ENCODE measurements at places on chromosomes 5 and 9. TPM values are rescaled to one million over a fixed set of nuclear protein-coding genes. Genes with fewer than 3 reads are reported as not detected.

The PIP5K1B gene
- 2.0 TPM for total RNA-seq

The HTR4 gene
- total RNA-seq = not detected

The TRPM6 gene
- total RNA-seq = 0.20 TPM

DNA sequence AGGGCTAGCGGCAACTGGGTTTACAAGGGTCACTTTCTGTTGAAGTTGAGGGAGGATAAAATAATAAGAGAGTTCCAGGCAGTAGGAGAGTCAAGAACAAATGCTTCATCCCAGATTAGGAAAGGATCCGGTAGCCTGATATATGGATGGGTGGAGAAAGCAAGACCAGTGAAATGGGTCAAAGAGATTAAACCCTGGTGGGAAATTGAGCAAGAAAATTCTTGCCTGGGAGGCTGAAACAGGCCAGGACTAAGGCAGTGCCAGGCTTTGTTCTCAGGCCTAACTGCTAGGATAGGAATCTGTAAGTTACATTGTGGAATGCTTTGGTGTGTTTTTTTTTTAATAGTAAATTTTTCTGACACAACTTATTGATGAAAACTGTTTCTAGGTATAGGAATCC, 257.4 kb upstream of the RFX3 start:
- peak overlapping the region; percentile 30 for H3K27ac ChIP-seq
- H3K4me3 ChIP-seq = no peak overlapping the region
- no peak for DNase-seq
- no peaks in the 10 kb centered on the region for H3K36me3 ChIP-seq
- H3K4me1 ChIP-seq = no peaks in the 10 kb centered on the region

DNA sequence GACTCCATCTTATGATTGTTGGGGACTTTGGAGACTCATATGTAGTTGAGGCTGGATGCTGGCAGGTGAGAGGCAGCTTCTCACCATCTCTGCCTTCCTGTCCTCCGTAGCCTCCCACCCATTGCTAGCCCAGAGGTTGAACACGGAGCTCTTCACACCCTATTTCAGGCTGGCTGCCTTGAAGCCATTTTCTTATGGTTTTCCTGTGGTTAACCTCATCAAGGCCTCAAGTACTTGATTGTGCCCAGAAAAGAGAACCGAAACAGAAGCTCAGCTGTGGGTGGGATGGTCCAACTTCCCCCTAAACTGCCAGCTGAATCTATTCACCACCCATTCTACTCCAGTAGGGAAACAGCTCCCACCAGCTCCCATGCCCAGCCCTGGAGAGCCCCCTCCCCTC, 102.9 kb downstream of the LIFR start:
- no peak overlapping the region for H3K4me3 ChIP-seq
- no peak for DNase-seq
- H3K4me1 ChIP-seq = no peaks in the 10 kb centered on the region
- H3K36me3 ChIP-seq = no peaks in the 10 kb centered on the region

- H3K27me3 ChIP-seq = peaks cover 6% of the 10 kb centered on the region
- H3K4me3 ChIP-seq = no peak overlapping the region
- H3K27ac ChIP-seq = no peak overlapping the region
- no peaks in the 10 kb centered on the region for H3K36me3 ChIP-seq
Observed at GRCh38 chr5:176578391-176578808, 29.3 kb downstream of the CDHR2 start.

DNA sequence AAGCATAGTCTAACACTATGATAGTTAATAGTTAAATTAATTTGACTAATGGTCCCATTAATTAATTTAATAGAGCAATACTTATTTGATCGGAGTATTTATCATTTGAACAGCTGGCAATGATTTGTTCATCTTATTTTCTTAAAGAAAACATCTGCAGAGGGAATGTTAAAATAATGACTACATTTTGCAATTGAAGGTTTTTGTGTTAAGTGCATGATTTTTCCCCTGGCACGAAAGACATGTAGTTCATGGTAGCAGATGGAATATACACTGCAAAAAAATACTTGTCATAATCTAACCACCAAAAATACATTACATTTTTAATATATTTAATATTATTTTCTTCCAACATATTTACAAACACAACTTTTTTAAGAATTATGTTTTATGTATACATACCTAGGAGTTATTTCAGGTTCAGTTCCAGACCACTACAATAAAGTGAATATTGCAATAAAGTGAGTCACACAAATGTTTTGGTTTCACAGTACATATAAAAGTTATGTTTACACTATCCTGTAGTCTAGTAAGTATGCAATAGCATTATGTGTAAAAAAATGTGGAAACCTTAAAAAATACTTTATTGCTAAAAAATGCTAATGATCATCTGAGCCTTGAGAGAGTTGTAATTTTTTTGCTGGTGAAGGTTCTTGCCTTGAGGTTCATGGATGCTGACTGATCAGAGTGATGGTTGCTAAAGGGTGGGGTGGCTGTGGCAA, 292.6 kb upstream of the DAB2 start:
- no peaks in the 10 kb centered on the region for H3K27me3 ChIP-seq
- peaks cover 6% of the 10 kb centered on the region for H3K36me3 ChIP-seq
- H3K4me1 ChIP-seq = peaks cover 24% of the 10 kb centered on the region
- H3K27ac ChIP-seq = no peak overlapping the region
- no peak for DNase-seq

DNA sequence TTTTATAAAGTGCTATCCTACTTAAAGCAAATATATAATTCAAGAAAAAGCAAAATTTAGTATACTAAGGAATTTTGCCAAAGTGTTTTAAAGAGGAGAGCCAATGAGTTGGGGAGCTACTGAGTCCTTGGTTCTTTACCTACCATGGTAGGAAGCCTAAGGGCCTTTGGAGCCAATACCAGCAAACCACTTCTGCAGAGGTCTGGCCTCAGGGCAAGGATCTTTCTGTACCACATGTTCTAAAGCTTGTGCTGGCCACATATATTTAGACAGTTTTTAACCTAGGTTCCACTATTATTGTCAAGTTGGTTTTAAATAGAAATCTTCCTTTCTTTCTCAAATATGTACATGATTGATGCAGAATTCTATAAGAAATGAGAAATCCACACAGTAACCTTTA, 172.3 kb upstream of the NREP start:
- no peak overlapping the region for H3K4me3 ChIP-seq
- no peak overlapping the region for H3K27ac ChIP-seq
- H3K36me3 ChIP-seq = no peaks in the 10 kb centered on the region
- H3K4me1 ChIP-seq = no peaks in the 10 kb centered on the region
- DNase-seq = no peak

DNA sequence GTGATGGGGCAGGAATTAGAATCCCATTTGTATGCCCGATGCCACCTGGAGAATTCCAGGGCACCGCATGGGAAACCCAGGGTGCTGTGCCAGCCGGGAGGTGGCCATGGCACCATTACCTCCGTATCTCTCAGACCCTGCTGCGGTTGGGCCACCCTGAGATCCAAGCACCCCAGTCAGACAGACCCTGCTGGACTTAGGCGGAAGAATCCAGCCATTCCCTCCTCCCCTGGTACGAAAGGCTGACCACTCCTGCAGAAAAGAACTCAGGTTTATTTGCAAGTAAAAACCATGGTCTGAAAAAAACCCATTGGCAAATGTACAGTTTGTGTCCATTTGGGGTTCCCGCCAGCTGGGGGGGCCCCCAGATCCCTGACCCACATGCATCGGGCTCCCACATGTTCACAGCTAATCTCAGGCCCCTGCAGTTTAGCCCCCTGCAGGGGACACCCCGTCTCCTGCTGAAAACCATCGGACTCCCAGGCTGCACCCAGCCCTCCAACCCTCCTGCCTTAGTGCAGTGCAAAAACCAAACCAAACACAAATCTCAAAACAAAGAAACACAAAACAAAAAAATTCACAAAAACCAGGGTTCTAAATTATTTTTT, 23.6 kb upstream of the SARDH start:
- peaks cover 43% of the 10 kb centered on the region for H3K36me3 ChIP-seq
- no peak overlapping the region for H3K4me3 ChIP-seq
- H3K27ac ChIP-seq = peak overlapping the region; percentile 87
- no peak for DNase-seq

DNA sequence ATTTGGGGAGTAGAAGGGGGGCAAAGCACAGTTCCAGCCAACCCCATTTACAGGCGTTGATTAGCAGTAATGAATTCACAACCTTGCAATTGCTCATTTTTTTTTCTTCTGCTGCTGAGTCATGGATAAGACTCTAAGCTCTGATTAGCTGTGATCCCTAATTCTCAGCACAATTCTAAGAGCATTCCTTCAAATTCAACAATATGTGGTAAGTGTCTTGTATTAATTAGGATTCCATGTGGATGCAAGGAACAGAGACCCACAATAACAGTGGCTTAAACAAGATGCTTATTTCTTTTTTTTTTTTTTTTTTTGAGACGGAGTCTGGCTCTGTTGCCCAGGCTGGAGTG, 133.4 kb downstream of the PALM2AKAP2 start:
- peaks cover 8% of the 10 kb centered on the region for H3K27me3 ChIP-seq
- H3K4me1 ChIP-seq = no peaks in the 10 kb centered on the region
- H3K27ac ChIP-seq = no peak overlapping the region
- DNase-seq = no peak

DNA sequence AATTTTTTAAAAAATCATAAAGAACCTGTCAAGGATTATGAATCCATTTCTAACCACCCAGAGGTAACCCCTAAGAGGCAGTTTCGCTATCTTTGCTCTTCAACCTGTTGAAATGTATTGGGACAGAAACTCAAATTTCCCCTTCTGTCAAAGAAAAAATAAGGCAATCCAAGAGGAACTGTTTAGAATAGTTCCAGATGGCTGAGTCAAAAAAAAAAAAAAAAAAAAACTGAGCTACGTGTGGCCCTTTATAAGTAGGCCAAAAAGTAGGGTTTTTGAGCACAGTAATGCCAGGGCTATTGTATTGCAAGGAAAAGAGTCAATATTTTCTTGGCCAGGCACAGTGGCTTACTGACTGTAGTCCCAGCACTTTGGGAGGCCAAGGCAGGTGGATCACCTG, 94.9 kb downstream of the RAD23B start:
- H3K27ac ChIP-seq = no peak overlapping the region
- no peaks in the 10 kb centered on the region for H3K4me1 ChIP-seq
- H3K36me3 ChIP-seq = no peaks in the 10 kb centered on the region
- no peak overlapping the region for H3K4me3 ChIP-seq
- DNase-seq = no peak
- H3K27me3 ChIP-seq = no peaks in the 10 kb centered on the region

DNA sequence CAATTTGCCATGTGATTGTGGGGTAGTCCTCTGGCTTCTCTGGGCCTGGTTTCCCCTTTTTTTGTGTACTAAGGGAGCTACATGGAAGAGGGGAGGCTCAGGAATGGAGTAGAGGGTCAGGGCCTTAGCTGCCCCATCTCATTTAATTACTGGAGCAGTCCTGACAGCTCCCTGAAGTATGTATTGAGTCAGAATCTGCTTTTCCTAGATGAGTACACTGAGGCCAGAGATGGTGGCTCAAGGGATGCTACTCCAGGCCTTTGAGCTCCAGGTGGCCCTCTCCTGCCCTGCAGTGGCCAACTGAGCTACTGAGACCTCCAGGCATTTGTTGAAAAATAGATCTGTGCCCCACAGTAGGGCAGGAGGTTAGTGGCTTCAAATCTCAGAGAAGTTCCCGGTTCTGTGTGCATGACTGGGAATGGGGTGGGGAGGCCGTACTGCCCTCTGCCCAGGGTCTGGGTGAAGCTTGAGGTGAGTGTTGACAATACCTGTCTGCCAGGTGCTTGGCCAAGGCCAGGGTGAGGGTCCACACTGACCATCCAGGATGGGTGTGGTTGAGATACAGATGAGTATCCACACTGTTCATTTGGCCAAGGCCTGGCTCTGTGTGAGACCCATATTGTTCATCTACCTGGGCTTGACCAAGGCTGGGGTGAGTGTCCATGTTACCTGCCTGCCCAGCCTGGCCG, 45.7 kb downstream of the CXXC5 start:
- H3K4me1 ChIP-seq = peaks cover 38% of the 10 kb centered on the region
- DNase-seq = no peak
- no peak overlapping the region for H3K4me3 ChIP-seq
- H3K27ac ChIP-seq = no peak overlapping the region
- peaks cover 3% of the 10 kb centered on the region for H3K27me3 ChIP-seq

Measured in progenitor cell of endocrine pancreas (in vitro differentiated cells).